Stimulated activated CD8-positive, alpha-beta memory T cell treated with anti-CD3 and anti-CD28 coated beads, Interleukin-4, amount 100 ng/mL, for 1 hour (primary cell): ENCODE measurements at places on chromosomes 7 and 10.

GRCh38 chr7:106165337-106165736, 53.2 kb upstream of the SYPL1 start:
- DNase-seq, result no peak

DNA sequence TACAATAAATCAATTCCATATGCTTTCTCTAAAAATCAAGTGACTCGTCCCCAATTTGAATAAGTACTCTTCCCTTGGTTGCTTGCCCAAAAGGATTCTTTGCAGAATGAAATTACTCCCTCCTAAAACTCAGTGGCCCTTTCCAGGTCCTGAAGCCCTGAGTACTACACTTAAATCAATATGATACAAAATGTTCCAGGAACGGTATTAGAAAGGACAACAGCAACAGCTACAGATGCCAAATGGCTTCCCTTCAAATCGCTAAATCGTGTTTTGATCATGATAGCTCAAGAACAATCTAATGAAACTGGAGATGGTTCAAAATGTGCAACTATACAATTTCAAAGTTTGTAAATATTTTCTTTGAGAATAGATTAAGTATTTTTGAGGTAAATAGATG, 59.4 kb downstream of the TPK1 start:
- no peak for DNase-seq

DNA sequence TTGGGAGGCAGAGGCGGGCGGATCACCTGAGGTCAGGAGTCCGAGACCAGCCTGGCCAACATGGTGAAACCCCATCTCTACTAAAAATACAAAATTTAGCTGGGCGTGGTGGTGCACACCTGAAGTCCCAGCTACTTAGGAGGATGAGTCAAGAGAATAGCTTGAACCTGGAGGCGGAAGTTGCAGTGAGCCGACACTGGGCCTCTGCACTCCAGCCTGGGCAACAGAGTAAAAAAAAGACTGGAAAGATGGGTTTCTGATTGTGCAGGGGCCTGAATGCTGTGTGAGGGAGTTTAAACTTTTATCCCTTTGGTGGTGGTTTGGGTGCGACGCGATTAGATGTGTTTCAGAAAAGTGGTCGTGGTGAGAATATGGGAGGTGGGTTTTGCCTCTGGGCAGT, 1.8 kb downstream of the CHST12 start:
- no peak for DNase-seq

DNA sequence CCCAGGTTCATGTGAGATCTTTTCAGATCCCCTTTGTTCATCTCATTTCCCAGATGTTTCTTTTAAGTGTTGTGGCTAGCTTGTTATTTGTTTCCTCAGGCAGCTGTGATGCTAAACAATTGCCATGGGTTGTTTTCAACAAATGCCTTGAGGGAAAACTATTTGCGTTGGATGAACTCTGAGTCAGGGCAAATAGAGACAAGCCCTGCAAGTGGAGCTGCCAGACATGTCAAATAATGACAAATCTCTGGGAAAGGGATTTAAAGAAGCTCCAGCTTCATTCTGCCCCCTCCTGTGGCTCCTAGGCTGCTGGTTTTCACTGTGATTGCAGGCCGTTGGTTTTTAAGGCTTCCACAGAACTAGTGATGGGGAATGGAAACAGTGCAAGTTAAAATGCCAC, 272.4 kb upstream of the SP8 start:
- no peak for DNase-seq

DNA sequence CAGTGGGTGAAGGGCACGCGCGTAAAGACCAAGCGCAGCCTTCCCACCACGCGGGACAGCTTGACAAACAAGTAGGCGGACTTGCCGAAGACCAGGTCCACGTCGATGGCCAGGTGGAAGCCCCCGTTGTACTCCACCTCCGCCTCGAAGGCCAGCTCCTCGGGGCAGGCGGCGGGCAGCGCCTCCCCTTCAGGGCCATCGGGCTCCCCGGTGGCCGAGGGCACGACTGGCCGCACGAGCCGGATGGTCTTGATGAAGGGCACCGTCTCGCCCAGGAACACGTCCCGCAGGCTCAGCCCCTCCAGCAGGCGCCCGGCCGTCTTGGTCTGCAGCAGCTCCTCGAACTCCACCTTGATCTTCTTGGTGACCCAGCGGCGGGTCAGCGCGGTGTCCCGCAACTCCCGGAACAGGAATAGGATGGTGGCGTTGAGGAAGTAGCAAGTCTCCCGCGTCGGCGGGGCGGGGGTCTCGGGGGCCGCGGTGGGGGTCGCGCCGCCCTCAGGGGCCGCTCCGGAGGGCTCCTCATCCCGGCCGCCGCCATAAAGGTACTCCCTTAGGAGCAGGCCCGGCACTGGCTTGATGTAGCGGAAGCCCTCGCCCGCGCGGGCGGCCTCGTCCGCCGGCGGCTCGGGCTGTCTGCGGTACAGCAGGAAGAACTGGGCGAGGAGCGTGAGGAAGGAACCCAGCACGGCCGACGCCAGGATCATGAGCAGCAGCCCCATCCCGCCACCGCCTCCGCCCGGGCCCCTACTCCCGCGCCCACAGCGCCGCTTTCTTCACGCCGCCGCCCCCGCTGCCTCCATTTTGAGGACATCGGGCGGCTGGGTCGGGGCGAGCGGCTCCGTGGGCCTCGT, 507 bp downstream of the PDZD8 start:
- DNase-seq, result no peak

DNA sequence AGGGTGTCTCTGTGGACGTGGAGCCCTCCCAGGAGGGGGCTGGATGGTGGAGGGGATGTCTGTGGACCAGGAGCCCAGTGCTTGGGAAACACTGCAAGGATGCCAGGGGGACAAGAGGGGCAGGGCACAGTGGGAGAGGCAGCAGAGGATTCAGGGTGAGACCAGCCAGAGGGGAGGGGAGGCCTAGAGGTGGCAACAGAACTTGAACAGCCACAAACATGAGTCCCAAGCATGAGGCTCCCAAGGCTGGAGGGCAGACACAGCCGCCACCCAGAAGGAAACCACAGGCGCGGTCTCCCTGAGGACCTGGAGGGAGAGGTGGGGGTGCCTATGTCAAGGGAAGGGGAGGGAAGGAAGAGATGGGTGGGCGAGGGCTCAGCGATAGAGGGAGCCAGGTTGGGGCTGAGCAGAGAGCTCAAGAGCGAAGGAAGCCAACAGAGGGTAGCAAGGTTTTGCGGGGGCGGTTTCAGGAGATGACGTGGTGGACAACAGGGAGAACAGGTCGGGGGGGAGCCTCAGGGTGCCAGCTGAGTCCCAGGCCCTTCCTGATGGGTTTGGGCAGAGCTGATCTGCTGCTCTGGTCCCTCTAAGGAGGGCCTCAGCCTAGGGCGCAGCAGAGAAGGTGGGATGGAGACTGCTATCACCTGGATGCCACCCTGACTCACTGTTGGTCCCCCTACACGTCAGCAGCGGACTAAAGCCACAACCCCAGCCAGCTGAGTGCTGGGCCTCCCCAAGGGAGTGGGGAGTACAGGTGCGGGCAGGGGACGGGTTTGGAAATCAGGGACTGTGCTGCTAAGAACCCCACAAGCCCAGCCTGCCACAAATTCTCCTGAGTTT, 6.7 kb upstream of the PILRA start:
- no peak for DNase-seq

DNA sequence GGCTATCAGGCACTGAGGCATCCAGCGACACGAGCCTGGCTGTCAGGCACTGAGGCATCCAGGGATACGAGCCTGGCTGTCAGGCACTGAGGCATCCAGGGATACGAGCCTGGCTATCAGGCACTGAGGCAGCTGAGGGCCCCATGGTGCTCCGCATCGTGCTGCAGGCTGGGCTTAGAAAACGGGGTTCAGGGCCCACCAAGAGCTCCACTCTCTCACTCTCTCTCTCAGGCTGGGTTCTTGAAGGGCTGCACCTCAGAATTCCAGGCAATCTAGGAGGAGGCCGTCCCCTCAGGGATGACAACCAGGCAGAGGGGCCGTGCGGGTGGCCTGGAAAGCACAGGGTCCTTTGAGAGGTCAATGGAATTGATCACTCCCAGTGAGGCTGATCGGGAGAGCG, 69.0 kb downstream of the CFAP46 start:
- no peak for DNase-seq

- DNase-seq, result no peak
Measured at GRCh38 chr10:23585186-23585585, 146.3 kb downstream of the OTUD1 start.
